ENCODE measurements at places on chromosomes 6 and 20.
A peak's percentile ranks its signal among the peaks of the same experiment; 100 is the strongest.

DNA sequence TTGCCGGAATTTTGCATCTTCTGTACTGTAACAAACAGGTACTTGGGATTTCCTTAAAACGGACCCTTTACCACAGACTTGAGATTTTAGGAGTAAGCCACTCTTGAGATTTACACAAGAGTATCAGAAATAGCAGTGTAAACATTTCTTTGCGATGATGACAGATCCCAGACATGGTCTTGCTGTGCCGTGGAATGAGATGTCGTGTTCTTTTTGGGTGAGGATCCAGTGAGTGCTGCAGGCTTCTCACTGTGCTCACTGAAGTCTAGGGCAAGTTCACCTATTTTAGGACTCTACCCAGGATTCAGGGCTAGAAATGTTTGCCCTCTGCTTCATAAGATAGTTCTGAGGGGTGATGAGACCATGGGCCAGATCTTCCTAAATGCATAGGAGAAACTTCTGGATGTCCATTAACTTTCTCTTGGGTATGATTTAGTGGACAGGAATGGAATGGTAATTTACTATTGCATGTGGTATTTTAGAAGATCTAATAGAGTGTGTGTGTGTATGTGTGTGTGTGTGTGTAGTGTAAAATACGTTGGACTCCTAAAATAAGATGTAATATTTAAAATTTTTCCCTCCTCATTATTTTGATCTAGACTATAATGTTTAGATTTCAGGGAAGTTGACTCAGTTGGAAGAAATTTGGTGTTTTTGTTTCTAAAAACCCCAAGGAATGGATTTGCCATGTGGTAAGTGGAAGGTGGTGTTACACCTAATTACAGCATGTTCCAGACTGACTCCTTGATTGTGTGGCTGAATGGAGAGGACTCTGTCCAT, 8.5 kb downstream of the LRRC1 start:
- no peak for DNase-seq

GRCh38 chr20:21840991-21841390, 135.5 kb downstream of the PAX1 start:
- DNase-seq: no peak

DNA sequence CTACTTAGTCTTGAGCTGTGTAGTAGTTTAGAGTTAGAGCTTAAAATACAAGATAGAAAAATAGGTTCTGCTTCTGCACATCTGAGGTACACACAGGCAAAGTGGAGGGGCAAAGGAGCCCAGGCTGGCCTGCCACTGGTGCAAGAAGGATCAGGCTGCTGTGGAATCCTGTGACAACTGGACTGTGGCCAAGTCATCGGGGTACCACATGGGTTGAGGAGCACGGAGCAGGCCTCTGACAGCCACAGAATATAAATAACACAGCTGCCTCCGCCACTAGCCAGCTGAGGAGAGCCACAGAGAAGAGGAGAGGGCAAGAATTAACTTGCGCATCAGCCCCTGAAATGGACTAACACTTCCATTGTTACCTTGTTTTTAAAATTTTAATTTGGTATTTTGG, 206.0 kb upstream of the MARCKS start:
- peak; percentile 71 for DNase-seq

DNA sequence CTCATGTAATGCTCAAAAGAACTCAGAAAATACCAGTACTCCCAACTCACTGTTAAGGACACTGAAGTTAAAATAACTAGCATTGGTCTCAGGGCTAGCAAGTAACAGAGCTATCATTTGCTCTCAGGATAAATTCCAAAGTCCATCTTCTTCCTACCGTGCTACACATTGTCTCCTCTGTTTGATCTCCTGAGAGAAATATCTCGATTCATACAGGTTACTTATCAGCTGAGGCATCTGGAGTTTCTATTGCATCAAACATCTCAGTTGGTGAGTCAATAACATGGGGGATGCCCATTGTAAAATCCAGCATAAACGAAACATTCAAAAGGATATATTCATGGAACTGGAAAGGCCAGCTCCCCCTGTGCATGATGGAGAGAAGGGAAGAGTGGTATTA, 147.4 kb downstream of the BACH2 start:
- DNase-seq: no peak

DNA sequence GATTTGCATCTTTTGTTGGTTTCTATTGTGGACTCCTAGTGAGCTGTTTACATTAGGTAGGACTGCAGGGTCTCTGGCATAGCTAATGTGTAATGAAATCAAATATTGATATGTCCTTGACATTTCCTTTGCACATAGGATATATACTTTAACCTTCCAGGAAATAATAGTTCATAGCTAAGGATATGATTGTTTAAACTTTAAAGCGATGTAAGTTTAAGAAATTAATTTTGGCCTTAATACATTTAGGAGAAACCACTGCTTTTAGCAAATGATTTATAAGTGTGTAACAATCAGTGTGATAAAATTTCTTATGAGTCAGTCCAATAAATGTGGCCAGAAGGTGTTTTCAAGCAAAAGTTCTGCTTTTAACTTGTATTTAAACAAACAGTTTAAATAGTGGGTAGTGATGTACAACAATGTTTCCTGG, 171.8 kb downstream of the HS3ST5 start:
- DNase-seq: no peak

DNA sequence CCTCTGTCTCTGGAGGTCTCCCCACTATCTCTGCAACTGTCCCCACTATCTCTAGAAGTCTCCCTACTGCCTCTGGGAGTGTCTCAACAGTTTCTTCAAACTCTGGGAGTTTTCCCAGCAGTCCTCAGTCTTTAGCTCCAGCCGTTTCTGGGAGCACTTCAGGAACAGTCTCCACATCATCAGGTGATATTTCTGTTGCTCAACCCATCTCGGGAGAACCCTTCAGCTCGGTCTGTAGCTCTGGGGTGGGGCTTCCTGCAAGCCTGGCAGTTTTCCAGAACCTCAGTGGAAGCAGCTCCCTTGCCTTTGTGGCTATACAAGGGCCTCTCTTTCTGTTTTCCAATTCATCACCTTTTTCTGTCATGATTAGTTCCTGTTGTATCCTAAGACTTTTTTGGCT, 3.0 kb upstream of the SFTA2 start:
- no peak for DNase-seq

DNA sequence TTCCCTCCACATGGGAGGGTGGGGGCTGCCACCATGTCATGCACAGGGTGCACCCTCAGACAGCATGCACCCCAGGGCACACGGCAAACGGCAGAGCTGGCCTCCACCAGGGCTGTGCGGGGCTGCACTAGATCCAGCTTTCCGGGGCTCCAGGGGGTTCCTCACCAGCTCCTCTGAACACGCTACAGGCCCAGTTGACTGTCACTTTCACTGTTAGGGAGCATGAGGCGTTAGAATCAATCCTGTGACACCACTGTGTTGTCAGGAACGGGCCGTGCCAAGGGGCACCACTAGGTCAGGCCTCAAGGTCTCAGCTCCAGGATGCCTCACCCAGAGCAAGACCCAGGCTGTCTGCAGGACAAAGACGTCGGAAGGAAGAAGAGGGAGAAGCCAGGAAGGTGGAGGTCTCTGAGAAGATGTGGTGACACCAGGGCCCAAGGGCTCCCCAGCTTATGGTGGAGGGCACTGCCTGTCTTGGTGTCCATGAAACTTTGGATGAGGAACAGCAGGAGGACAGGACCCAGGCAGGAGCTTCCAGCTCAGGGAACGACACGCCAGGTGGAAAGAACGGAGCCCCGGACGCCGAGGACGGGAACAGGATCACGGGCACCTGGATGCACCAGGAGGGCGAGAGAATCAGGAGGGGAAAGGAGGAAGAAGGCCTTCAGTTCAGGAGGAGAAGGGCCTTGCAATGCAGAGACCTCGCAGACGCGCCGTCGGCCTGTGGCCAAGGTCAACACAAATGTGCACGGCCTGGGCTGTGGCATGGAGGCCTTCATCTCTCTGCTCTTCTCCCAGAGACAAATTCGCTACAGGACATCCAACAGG, 49.5 kb downstream of the YTHDF1 start:
- no peak for DNase-seq

GRCh38 chr6:24720131-24720603, 1.2 kb upstream of the C6orf62 start:
- no peak for DNase-seq

DNA sequence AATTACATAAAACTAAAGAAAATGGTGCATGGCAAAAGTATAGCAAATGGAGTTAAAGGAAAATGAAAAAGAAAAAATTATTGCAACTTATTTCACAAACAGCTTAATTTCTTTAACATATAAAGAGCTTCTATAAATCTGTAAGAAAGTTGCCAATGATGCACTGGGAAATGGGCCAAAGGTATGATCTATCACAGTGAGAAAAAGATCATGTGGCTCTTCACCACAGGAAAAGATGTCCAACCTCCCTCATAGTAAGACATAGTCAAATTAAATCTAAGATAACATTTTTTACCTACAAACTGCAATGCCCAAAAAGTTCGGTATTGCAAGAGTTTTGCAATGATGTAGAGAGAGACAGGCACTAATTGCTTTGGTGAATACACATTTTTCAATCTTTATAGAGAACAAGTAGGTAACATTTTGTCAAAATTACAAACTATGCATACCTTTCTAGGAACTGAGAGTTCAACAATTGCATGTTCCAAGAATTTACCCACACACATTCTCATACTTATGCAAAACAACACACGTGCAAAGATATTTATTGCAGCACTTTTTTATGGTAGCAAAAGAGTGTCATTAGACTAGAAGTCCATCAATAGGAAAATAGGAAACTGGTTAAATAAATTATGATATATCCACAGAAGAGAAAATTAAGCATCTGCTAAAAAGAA, 372.6 kb downstream of the QKI start:
- no peak for DNase-seq

DNA sequence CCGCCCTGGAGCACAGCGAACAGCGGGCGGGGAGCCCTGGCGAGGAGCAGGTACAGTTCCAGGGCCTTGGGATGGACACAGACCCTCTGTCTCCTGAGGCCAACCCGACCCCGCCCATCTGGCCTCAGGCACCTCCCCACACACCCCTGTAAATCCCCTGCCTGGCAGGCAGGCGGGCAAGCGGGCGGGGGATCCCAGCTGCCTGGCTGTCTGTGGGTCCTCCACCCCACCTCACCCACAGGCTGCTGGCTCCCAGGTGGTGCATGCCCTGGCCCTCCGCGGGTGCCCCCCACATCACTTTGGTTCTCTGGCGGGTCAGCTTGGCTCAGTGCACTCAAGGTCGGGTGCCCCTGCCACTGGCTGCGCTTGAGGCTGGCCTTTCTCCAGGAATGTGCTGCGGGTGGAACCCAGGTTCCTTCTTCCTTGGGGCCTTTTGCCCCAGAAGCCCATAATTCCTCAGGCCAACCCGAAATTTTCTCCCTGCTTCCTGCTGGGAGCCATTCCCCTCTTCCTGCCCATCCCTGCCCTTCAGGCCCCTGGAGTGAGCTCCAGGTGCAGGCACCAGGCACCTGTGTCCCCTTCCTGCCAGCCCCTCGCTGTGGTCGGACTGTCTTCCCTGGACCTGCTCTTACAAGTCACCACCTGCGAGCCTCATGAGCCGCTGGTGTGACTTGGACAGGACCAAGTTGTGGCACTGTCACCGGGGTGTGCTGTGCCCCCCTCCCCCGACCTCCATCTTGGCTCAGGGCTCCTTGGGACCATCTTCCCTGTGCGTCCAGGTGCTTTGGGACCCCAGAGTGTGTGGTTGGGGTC, 5.3 kb upstream of the TNFRSF6B start:
- DNase-seq: no peak

DNA sequence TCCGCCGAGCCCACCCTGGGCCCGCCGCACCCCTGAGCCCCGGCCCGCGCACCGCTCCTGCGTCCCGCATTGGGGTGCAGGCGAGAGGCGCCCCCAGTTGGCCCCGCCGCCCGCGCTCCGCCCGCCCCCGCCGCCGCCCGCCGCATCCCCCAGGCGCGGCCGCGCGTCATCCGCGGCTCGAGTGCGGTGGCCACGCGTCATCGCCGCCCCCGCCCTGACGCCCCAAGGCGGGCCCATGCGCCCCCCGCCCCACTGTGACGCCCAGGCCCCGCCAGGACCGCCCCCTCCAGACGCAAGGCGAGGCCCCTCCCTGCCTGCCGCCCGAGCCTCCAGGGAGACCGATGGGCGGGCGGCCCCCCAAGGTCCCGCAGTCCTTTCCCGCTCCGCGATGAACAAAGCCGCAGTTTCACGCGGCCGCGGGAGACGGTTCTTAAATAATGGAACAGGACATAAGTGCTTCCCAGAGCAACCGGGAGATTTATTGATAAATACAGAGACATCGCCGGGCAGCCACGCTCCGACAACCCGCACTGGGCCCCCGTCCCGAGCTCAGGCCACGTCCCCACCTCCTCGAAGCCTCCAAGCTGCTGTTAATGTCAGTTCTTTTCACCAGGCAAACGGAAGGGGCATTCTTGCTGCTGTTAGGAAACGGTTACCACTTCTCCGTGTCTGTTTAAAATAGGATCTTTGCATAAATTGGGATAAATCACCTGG, at the start of gene ANKRD60:
TSS of gene ANKRD60 (minus strand) at position 170 of the 714 bp plus-strand sequence. CDS start at position 170, 0 bp downstream.
- no peak for DNase-seq

- DNase-seq: peak; percentile 61
These were observed 32.4 kb upstream of the FAM184A start for GRCh38 chr6:119110601-119111548.

GRCh38 chr6:24603241-24603640, 42.8 kb downstream of the KIAA0319 start:
- DNase-seq: no peak

GRCh38 chr6:162377735-162378134, 349.8 kb downstream of the PRKN start:
- DNase-seq: no peak

DNA sequence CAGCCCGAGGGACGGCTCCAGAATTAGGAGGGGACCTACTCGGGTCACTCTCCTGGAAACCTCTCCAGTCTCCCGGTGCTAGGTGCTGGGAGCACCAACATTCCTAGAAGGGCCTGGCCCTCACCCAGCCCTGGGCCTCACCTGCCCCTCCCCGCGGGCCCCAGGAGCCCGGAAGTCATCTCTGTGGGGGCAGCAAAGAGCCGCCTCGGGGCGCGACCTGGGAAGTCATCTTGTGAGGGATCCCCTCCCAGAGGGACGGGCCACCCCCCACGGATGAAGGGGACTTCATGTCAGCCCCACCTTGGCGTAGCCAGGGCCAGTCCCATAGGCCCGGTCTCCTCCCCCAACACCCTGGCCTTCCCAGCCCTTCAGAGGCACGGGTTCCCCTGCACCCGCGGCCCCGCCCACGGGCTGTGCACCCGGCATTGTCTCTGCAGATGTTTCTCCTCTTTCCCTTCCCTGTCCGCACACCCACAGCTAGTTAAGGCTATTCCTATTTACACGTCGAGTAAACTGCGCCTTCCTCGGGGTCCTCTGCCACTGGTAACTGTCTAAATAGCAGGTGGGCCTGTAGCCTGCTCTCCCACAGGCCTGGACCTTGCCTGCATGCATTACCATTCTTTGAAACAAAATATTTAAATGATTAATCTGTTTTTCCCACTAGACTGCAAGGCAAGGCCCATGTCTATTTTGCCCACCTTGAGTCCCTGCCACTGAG, 896 bp upstream of the RNASET2 start:
- peak; percentile 42 for DNase-seq
